ENCODE measurements at places on chromosomes 13 and 19. TPM values are rescaled to one million over a fixed set of nuclear protein-coding genes. Genes with fewer than 3 reads are reported as not detected.

DNA sequence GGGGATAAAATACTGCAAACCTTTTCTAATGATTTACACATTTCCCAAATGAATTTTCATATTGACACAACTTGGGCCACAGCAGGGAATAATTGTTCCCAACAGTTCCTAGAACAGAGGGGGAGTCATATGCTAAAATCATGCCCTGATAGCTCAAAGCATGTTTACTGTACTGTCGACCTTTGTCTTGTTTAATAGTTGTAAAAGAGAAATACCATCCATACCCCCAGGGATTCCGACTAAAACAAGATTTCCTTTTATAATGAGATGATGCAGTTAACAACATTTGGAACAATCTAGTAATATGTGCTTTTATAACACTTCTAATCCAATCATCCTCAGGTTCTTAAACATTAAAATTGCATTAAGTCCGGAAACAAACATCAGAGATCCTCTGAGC, 759.7 kb downstream of the OLFM4 start:
- no peak for DNase-seq

DNA sequence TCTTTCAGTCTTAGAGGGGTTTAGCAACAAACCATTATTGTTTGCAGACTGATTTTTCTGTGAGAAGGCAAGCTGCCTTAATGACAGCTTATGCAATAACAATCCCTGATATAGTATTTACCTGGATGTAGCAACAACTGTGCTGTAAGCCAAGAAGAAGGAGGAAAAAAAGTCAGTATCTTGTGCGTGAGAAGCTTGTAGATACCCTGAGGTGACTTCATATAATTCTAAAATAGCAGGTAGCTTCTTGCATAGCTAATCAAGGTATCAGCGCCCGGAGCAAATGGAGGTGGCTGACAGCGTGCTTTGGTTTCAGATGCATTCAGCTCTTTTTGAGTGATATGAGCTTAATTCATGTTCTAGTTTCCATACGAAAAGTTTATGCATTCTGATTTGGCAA, 309.8 kb downstream of the KLF5 start:
- DNase-seq = no peak

DNA sequence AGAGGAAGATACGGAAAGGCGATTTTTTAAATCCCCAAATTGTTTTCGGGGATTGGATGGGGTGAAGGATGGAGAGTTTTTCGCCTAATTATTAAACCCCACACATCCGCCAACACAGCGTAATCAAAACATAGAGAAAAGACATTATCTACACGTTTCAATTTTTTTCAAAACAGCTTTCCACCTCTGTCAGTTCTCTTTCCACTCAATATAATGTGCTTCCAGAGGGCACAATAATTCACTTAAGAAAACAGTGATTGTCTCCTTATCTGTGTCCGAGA, 435 bp upstream of the OBI1 start:
- DNase-seq = peak; percentile 29

DNA sequence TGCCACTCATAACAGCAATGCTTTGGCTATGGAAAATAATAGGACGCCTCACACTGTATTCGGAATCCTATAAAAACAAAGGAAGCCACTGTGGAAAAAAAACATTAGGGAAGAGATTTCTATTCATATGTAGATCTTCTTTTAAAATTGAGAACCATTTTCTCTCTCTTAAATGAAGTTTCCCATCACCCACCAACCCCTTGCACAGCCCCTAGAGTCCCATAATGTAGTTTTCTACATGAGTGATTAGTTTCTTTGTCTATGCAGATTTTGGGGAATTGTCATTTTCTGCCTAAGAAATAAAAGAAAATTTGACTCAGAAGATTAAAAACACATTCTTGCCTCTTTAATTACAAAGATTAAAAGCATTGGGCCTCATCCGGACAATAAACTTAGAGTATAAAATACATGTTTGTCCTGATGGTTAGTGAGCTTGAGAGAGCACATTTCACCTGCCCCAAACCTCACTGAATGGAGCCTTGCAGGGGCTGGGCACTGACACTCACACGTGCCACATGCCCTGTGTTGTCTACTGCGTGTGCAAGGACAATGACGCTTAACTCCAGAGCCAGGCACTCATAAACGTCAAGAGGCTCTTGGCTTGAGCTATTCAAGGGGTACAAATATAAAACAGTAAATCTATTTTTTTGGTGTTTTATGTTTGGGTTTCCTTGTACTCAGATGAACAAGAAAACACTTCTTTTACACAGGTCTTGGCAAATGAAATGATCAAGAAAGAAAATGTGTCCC, 40.0 kb upstream of the KL start:
- no peak for DNase-seq

DNA sequence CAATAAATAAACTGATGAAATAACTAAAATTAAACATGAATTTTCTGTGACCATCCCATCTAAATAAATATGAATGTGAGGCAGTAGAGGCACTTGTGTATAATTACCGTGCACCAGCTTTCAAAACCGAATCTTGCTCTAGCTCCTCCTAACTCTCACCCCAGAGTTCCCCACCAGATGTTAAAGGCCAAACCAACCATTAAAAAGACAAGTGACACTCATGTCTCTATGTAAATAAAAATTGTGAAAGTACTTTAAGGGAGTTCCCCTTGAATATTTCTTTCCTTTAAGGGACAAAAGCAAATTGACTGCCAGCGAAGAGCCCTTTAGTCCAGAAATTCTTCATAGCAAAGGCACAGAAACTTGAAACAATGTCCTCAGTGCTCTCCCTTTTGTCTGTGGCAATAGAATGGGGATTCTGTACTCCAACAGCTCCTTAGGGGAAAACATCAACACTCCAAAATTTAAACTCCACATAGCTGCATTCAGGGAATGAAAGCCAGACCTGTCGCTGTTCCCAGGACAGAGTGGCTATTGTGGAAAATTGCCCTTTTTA, 101.7 kb upstream of the SOX21 start:
- DNase-seq = no peak

DNA sequence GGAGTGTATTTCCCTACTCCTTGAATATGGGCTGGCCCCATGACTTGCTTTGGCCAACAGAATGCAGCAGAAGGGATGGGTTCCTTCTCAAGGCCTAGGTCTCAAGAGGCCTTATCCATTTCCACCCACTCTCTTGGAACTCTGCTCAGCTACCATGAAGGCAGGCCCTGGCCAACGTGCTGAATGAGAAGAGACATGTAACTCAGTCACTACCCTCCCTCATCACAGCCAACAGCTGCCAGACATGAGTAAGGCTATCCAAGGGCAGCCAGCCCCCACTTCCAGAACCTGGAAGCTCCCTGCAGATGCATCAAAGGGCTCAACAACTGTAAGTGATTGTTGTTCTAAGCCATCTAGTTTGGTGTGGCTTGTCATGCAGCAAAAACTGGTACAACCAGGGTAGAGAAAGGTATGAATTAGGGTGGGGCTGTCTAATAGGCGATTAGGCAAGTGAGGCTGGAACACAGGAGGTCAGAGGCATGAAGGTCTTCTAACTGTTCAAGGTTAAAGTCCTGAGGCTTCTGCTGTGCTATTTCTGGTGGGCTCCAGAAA, 1.4 kb upstream of the RASL11A start:
- no peak for DNase-seq

DNA sequence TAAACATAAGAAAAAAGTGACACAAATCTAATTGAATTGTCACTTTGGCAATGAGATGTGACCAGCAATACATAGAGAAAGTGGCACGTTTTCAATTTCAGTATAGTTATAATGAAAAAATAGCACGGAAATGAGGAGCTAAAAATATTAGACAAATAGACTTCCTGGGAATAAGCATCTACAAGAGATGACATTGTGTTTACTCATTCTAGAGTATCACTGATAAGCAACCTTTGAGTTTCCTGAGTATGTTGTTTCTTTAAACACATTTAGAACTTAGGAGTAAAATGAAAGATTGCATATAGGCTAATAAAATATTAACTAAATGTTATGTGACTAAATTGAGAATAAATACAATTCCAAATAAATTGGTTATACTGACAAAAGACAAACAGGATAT, 207.1 kb upstream of the SLITRK6 start:
- no peak for DNase-seq

GRCh38 chr13:112234131-112234875, 141.9 kb upstream of the SPACA7 start:
- DNase-seq = no peak

KLC3 gene
- polyA plus RNA-seq = 0.52 TPM

MEF2B gene
- 3.7 TPM for polyA plus RNA-seq

ELSPBP1 gene
- not detected for polyA plus RNA-seq

IGFL1 gene
- polyA plus RNA-seq = not detected
